ENCODE measurements at places on chromosomes 16 and 17.

DNA sequence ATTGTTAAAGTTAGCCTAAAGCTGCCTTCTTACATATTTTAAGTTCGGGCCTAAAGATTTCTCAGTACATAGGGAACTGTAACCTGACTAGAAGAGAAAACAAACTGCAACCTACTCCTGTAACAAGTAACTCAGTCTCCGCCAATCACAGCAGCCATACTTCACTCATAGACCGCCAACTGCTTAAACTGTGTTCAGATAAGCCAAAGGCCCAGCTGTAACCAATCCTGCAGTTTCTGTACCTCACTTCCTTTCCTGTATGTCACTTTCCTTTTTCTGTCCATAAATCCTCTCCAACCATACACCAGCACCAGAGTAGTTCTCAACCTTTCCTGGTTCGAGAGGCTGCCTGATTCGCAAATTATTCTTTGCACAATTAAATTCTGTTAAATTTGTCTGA is 41.5 kb downstream of the GLG1 start:
- no peak for DNase-seq

- no peak for DNase-seq
Observed at GRCh38 chr17:46082257-46082656, 83.2 kb downstream of the STH start.

- DNase-seq = no peak
Observed at GRCh38 chr17:8459107-8459506, 23.4 kb downstream of the NDEL1 start.

DNA sequence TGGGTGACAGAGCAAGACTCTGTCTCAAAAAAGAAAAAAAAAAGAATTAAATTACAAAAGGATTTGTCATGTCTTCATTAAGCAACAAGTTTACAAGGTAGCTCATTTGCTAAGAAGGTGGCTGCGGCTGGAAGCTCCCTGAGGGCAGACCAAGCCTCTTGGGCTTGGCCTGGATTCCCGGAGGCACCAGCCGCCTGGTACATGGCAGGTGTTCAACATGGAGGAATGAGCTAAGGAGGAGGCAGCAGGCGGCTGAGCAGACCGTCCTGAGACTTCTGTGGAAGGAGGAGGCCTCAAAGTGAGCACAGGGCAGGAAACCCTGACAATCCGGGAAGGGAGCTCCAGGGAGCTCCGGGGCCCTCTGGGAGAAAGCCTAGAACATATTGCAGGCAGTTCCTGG is 3.2 kb upstream of the MYLK3 start:
- DNase-seq = no peak

DNA sequence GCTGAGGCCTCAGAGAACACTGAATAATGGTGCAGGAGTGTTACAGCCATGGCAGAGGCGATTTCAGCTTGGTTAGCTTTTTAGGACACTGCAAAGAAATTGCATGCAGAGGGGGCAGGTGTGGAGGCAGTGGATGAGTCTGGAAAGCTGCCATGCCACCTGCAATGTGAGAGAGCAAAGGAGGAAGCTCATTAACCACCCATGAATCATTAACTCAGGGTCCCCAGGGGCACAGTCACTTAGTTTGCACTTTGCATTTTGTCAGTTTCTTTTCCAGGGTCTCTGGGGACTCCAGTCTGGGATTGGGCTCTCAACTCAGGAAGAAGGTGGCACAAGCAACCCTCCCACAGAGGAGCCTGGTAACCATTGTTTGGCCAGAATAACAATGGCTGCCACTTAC is 132.9 kb downstream of the USP31 start:
- DNase-seq = no peak

DNA sequence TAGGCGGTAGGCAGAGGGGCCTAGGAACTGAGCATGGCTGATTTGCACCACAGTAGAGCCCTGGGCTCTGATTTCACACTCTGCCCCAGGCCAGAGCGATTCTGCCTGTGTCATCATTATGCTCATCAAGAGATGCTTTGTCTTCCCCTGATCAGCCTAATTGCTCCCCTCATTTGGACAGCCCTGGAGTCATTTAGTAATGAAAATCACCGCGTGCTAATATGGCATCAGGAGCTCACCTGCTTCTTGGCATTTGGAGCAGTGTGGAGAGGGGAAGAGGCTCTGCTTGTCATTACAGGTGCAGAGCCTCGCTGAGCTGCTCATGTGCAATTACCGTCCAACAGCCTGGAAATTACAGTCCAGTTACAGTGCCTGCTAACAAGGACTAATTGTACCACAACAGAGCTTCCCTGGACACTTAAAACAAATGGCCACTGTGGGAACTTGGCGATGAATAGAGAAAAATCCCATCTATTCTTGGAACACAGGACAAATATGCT is 157.1 kb upstream of the WSCD1 start:
- DNase-seq = no peak

GRCh38 chr16:48169896-48170295 is 14.1 kb upstream of the ABCC12 start:
- DNase-seq = no peak

- DNase-seq = no peak
Observed at GRCh38 chr17:62109924-62110323, 44.8 kb upstream of the MED13 start.

DNA sequence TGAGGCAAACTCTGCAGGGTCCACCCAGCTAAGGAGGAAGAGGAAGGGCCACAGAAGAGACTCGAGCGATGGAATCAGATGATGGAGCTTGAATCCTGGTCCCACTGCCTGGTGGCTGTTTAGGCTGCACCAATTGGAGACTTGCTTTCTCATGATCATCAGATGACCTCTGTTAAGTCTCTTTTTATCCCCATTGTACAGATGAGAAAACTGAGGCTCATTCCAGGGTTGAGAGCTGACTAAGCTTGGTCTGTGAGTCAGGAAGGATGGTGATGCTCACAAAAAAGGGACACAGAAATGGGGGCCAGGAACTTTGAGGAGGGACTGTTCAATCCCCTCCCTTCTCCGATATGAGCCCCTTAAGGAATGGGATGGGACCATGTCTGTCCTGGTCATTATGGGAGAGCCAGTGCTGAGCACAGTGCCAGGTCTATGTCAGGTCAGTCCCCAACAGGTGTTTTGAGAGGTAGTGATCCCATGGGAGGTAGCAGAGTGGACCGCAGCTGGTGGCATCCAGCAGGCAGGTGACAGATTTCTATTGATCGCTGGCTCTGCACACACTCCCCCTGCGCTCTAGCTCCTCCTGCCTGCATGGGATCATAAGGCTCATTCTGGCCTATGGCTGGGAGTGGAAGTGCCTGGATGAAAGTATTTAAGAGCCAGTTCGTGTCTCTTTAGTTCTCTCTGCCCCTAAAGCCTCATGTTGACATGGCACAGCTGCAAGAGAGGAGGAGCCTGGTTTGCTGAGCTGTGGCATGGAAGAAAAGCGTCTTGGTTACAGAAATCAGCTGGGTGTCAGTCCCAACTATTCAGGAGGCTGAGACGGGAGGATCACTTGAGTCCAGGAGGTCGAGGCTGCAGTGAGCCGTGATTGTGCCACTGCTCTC is 27.2 kb downstream of the SNX20 start:
- no peak for DNase-seq

GRCh38 chr17:44004761-44005526 is 522 bp downstream of the NAGS start:
- DNase-seq = no peak

- no peak for DNase-seq
Observed at GRCh38 chr17:71327376-71328059, 793.3 kb upstream of the SOX9 start.

DNA sequence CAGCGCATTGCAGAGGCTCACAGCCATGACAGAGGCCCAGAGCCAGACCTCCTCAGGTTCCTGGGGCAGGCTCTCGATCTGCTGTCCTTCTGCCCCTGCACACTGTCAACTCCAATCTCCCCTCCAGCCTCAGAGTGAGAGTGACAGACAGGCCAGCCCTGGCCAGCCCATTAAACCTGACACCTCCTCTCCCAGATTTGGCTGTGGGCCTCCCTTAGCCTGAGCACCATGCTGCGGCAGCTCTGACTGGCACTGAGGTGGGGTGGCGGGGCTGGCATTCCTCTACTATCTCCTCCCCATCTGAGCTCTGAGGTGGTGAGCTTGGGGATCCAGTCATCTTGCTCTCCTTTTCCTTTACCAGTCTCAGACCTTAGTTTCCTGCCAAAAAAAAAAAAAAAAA is 15.5 kb upstream of the C1QL1 start:
- DNase-seq = no peak

GRCh38 chr17:10278218-10278617 is 79.8 kb upstream of the GAS7 start:
- DNase-seq = no peak

- no peak for DNase-seq
Observed at GRCh38 chr16:70805787-70806186, 4.8 kb upstream of the VAC14 start.

- no peak for DNase-seq
Observed at GRCh38 chr16:9428355-9429005, 337.0 kb downstream of the HAPSTR1 start.
